ENCODE measurements at places on chromosomes 5 and 9.

DNA sequence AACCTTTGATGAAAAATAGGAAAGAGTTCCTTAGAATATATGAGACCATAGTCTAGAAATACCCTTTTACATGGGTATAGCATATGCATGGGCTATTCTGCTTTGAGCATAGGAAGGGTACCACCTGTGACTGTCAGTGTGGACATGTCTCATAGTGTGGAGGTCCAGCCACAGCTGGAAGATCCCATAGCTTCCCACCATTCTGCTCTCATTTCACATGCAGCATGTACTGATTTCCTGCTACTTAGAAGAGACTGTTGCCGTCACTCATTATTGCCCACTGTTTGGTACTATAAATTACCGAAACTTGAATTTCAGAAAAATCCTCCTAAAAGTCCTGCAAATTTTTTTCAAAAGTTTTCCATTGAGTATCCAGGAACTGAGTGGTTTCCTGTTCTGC lies 477.8 kb upstream of the DAB2 start:
- DNase-seq, result no peak

- DNase-seq, result no peak
These were observed 450.4 kb upstream of the CTNND2 start for GRCh38 chr5:12354686-12355085.

GRCh38 chr5:59584858-59585846 lies 308.4 kb downstream of the PDE4D start:
- DNase-seq, result no peak

GRCh38 chr9:128141604-128142003 lies 7.6 kb upstream of the LCN2 start:
- no peak for DNase-seq

DNA sequence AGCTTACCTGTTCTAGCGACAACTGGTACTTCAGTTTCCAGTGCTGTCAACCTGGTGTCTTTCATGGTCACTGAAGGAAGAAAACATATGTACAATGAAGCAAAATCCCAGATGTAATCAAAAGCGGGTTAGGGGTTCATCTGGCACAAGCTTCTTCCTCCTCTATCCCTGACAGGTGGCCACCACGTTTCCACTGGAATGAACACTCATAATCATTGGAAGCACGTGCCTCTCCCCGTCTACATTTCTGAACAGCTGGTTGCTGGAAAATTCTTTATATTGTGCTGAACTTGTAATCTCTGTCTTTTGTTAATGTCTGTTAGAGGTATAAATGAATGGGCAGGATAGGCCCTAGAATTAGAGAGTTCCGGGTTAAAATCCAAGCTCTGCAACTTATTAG lies 9.4 kb downstream of the TSC1 start:
- DNase-seq, result no peak

- no peak for DNase-seq
These were observed 97.8 kb upstream of the HAND1 start for GRCh38 chr5:154575546-154576428.

- no peak for DNase-seq
These were observed 134.6 kb upstream of the TUT7 start for GRCh38 chr9:86488794-86489193.

DNA sequence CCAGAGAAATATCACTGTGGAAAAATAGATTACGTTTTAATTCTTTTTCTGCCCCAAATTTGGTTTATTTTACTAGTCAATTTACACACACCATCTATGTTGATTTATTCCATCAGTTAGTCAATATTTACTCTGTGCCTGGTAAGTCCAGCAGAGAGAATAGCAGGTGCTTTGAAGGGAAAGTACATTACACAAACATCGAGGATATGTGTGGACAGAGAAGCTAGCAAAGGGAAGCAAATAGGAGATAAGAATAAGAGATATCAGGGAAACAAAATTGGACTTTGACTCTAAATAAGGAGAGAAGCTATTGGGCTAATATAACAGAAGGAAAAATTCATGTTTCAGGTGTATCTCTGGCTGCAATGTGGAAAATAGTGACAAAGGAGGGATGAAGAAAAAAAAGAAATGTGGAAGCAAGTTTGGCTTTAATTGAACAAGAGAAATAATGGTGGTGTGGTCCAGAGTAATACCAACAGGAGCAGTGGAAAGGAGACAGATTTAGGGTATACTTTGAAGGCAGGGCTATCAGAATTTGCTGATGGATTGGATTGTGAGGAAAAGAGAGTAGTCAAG lies 587.7 kb upstream of the CDH6 start:
- no peak for DNase-seq

GRCh38 chr9:131227959-131228460 lies 48.3 kb downstream of the FAM78A start:
- DNase-seq, result no peak

- no peak for DNase-seq
These were observed 46.4 kb downstream of the SEMA5A start for GRCh38 chr5:9499498-9499876.

- DNase-seq, result no peak
These were observed 96.9 kb upstream of the HAPLN1 start for GRCh38 chr5:83817591-83817990.

GRCh38 chr5:83426855-83427254 lies 44.7 kb upstream of the VCAN start:
- DNase-seq, result no peak

DNA sequence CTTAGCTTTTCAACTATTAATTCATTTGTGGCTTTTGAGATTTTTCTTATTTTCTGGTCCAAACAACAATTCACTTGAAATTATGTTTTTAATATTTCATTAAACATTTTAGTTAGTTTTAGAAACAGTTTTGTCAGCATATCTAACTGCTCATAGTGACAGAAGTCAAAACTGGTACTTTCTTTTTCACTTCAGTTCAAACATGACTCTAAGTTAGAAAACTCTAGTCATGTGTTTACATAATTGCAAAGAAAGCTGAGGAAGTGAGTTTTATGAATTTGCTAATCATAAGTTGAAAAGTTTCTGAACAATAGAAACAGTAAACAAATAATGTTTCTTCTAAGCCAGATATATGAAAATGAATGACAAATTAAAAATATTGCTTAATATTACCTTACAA lies 1931.0 kb downstream of the EFNA5 start:
- no peak for DNase-seq

GRCh38 chr5:80435476-80435875 lies 27.6 kb downstream of the ZFYVE16 start:
- DNase-seq, result no peak

DNA sequence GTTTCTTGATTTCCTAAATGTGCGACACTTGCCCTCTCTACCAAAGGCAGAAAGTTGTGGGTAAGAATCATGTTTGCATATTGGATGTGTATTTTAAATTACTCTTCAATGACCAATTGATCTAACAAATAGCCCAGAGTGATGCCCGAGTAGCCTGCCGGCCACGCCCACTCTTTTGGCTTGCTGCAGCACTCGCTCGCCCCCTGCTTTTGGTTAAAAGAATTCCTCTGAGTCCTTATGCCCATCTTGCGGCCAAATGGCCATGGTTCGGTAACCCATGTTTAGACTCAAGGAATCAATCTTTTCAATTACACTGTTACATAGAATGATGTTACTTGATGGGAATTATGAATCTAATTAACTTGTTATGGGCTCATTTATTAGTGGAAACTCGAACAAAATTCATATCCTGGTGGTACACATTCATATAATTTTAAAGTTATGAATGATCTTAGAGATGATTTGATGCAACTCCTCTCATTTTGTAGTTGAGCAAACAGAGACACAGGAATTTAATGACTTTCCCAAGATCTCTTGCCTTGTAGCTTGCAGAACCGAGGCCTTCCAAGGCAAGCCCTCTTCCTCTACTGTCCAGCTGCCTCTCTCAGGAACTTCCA lies 36.5 kb downstream of the PPIC start:
- DNase-seq, result peak; percentile 44

DNA sequence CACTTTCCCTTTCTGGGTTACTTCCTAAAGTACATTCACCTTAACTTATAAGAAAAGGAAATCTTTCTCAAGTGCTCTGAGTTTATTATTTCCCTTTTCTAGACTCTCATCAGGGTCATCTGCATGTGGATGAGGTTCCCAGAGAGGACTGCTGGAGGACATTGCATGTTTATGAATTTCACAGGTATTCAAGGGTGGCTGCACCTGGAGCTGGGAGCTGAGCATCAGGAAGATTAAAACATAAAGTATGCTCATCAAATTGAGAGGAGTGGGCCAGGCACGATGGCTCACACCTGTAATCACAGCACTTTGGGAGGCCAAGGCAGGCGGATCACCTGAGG lies 34.7 kb upstream of the PLIN2 start:
- no peak for DNase-seq

DNA sequence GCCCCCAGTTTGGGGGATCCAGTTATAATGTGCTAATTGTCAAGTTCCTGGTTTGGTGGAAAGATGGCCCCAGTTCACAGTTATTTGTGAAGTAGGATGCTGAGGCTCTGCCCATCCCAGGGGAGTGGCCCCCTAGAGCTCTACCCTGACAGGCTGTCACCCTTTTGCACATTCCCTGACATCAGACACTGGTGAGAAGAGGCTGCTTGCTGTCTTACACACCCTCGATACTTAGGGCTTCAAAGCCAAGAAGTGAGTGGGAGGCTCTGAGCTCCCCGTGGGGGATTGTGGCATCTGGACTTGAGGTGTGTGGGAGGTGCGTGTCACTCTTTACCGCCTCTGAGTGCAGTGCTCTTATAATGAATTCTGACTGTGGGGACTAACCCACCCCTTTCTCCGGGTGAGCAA lies 168.5 kb downstream of the DOCK2 start:
- DNase-seq, result no peak

- peak; percentile 15 for DNase-seq
These were observed 38.7 kb downstream of the F2R start for GRCh38 chr5:76754668-76755078.

DNA sequence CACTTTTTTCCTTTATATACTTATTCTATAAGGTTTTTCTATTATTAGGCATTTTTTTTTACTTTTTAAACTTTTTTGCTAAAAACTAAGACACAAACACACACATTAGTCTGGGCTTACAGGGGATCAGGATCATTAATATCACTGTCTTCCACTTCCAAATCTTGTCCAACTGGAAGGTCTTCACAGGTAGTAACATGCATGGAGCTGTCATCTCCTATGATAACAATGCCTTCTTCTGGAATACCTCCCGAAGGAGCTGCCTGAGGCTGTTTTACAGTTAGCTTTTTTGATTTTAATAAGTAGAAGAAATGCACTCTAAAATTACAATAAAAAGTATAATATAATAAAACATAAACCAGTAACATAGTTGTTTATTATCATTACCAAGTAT lies 345.5 kb upstream of the PTGER4 start:
- no peak for DNase-seq

DNA sequence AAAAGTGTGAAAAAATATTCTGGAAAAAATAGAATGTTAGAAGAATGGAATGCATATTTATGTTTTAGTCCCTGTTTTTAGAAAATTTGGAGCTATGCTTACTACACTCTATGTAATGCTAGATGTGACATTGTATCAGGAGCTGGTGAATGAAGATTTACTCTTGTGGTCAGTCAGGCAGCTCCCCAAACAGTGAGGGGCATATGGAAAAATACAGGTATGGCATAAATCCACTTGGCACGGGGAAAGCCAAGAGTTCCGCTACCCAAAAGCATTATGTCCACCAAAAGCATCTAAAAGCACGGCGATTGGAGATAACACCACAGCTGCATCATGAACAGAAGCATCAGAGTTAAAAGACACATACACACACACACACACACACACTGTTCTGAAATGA lies 220.2 kb upstream of the KLF9 start:
- no peak for DNase-seq

DNA sequence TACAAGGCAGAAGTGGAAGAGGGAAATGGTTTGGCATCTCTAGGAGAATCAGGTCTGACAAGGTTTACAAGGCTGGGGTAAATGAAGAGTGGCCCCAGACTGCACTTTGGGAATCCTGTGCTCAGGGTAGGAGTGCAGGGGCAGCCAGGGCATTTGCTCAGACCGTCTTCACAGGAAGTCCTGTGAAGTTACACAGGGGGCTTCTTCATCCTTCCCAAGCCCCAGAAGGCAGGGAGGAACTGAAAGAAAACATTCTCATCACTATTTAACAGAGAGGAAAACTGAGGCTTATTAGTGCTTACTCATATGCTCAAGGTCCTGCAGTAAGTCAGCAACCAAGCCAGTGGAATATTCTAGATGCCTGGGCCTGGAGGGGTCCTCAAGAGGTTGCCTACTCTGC lies 80.7 kb downstream of the NRG2 start:
- DNase-seq, result no peak

- no peak for DNase-seq
These were observed 73.6 kb upstream of the RETREG1 start for GRCh38 chr5:16690243-16690852.

- no peak for DNase-seq
These were observed 13.6 kb upstream of the PALM2AKAP2 start for GRCh38 chr9:109766351-109766750.

DNA sequence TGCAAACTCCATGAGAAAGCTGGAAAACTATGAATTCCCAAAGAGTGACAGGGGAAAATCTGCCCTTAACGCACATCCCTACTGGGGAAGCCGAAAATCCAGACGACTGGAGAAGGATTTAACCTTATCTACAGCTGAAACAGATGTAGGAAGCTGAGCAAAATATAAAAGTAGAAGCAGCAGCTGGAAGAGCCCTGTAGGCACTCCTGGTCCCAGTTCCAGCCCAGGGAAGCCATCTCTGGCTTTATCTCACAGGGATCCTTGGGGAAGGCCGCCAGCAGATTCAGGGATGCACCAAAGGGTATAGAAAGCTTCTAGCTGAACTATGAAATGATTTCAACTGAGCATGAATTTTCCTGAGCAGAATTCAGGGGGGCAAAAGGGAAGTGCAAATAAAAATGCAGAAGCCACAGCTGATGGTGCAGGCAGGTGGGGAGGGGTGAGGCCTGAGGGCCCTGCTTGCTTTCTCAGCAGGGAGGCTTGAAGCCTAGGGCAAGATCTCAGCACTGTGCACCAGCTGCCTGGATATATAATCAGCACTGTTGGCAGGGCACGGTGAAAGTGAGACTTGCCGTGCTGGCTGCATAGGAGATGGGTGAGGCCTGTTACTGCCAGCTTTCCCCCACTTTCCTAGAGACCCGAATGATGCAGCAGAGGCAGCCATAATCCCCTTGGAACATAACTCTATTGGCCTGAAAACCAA lies 2019.5 kb upstream of the NUDT12 start:
- DNase-seq, result peak; percentile 1

DNA sequence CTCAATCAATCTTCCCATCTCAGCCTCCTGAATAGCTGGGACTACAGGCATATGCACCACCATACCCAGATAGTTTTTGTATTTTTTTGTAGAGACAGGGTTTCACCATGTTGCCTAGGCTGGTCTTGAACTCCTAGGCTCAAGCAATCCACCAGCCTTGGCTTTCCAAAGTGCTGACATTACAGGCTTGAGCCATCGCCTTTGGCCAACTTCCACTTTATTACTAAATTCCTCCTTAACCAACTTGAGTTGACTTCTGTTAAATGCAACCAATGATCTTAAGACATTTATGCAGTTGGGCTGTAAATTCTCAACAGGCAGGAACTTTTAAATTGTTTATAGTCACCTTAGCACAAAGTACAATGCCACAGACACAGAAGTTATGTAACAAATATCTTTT lies 2.8 kb downstream of the LARS1 start:
- no peak for DNase-seq

GRCh38 chr5:124868676-124869075 lies 122.2 kb upstream of the ZNF608 start:
- no peak for DNase-seq

Data from NCI-H187 (cell line).